ENCODE measurements at places on chromosomes 12 and 14.

GRCh38 chr12:724194-724855 lies 28.1 kb upstream of the WNK1 start:
- DNase-seq, result no peak

- no peak for DNase-seq
These were observed 55.3 kb upstream of the TMCC3 start for GRCh38 chr12:94705676-94706075.

DNA sequence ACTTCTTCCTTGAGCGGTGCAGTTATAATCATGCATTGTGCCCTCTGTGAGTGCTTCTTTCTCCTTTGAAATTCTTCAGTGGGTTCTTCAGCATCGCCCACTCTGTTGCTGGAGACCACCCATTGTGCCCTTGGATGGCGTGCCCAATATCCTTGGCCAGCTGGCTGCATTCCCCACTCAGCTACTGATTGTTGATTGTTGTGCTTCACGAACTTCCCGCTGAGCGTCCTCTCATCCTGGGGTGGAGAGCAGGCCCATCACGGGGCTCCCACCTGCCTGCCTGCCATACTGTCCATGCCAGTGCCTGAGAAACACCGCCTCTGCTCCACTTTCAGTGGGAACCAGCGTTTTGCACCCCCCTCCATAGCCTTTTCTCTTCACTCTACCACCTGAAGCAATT lies 8.6 kb upstream of the SSTR1 start:
- DNase-seq, result no peak

GRCh38 chr12:5172886-5173285 lies 129.2 kb downstream of the KCNA5 start:
- DNase-seq, result no peak

DNA sequence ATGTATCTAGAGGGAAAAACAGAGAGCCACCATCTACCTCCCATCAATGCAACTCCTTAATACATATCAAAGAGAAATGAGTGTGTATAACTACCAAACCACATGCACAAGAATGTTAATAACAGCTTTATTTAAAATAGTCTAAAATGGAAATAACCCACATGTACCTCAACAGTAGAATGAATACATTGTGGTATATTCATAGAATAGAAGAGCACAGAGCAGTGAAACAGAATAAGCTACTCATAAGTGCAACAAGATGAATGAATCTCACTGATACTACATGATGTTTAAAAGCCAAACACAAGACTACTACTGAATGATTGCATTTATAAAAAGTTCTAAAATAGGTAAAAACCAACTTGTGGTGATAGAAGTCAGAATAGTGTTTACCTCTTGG lies 232.5 kb downstream of the BTG1 start:
- no peak for DNase-seq

GRCh38 chr12:95633732-95634465 lies 82.6 kb upstream of the USP44 start:
- DNase-seq, result no peak

GRCh38 chr14:104362761-104363605 lies 216.6 kb upstream of the C14orf180 start:
- DNase-seq, result no peak

GRCh38 chr12:113863455-113863845 lies 102.7 kb downstream of the RBM19 start:
- no peak for DNase-seq

DNA sequence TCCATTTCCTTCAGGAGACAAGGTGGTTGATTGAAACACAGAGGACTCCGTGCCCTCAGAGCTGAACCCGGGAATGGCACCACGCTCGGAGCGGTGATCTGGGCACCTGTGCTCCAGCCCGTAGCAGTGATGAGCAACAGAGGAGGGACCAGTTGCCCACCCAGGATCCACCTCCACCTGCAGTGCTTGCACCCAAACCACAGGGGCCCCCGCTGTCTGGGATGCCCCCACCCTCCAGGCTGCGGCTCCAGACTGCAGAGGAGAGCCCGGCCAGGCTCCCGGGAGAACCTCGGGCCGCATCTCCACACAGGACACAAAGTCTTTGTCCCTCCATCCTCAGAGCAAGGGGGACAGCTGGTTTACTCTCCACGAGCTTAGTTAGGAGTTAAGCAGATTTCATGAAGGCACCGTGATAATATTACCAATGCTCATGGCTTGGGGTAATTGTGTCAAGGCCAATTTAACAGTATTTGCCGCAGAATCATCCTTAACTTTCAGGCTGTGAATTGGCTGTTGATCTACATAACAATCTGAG lies 100.6 kb downstream of the TNFAIP2 start:
- no peak for DNase-seq

DNA sequence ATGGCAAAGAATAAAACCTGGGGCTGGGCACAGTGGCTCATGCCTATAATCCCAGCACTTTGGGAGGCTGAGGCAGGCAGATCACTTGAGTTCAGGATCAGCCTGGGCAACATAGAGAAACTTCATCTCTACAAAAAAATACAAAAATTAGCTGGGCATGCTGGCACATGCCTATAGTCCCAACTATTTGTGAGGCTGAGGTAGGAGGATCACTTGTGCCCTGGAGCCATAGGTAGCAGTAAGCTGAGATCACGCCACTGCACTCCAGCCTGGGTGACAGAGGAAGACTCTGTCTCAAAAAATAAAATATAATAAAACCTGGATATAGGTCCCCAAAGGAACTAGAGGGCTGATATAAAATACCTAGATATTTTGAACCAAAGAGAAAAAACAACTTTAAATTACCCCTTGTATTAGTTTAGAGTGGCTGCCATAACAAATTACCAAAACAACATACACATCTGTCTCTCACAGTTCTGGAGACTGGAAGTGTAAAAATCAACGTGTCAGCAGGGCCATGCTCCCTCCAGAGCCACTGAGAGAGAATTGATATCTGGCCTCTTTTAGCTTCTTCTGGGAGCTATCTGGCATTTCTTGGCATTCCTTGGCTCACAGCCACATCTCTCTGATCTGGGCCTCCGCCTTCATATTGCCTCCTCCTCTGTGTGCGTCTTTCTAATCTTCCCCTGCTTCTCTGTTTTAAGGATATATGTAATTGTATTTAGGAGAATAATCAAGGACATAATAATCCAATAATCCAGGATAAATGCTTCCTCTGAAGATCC lies 47.9 kb upstream of the ATF7IP start:
- no peak for DNase-seq

GRCh38 chr12:65490250-65490649 lies 211.8 kb downstream of the MSRB3 start:
- peak; percentile 55 for DNase-seq

DNA sequence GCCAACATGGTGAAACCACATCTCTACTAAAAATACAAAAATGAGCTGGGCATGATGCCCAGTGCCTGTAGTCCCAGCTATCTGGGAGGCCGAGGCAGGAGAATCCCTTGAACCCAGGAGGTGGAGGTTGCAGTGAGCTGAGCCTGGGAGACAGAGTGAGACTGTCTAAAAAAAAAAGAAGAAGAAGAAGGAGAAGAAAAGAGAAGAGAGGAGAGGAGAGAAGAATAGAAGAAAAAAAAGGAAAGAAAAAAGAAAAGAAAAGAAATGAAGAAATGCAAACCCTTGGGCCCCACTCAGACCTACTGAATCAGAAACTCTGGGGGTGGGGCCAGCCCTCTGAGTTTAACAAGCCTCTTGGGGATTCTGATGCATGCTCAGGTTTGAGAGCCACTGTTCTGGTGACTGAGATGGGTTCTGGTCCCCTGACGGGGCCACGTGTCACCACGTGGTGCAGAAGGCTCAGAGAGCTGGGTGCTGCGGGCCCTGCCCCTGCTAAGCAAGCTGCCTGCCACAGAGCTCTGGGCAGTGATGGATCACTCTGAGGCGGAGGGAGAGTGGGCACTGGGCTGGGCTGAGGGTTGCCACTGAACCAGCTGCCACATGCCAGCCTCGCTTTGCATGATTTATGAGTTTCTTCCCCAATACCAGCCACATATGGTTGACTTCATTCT lies 37.5 kb downstream of the ERH start:
- no peak for DNase-seq

GRCh38 chr14:60965402-60965801 lies 15.5 kb downstream of the TRMT5 start:
- no peak for DNase-seq

DNA sequence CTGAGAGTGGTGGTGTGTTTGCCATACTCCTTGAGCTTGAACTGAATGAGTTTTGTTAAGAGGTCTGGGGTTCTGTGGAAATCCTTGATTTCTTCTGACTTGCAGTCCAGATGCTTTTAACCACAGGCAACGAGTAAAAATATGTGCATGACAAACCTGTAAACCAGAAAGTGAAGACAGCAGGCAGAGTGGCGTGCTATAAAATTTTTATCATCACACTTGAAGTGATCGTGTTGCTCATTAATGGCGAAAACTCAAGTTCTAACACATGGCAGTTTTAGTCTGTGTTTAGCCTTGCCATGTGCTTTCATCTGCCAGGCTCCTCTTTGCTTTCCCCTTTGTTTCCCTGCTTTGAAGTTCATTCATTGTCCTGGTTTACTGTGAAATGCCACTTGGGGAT lies 28.0 kb downstream of the TXNRD1 start:
- DNase-seq, result no peak

DNA sequence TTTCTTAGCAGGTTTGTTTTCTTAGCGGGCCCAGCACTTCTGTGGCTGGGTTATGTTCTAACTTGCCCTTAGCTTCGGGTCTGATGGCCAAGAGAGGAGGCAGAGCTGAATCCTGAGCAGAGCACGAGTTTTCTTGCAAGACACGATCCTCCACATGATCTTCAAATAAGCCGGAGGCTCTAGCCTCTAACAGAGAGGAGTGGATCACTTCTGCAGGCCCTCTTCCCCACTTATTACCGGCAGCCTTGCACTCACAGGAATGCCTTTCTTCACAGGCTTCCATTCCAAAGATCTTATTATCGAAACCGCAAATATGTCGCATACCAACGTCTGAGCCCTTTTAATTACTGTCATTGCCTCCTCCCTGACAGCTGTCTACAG lies 79.5 kb downstream of the SINHCAF start:
- no peak for DNase-seq

DNA sequence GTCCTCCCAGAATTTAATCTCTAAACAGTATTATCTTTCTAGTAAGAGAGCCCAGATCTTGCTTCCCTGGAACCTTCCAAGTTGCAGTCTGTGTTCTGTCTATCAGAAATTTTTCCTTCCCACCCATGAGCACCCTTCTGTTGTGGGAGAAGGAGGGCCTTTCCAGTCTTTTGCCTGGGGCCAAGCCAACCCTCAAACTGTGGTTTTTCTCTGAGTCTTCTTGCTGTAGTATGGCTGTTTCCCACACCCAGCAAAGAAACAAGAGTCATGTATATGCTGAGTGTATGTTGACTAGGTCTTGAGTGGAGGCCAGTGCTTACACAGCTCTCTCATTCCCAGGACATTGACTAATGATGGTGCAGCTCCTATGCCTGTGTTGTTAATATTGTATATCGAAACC lies 104.5 kb downstream of the TGFB3 start:
- no peak for DNase-seq

- DNase-seq, result no peak
These were observed 97.3 kb upstream of the CPM start for GRCh38 chr12:69030321-69030720.

DNA sequence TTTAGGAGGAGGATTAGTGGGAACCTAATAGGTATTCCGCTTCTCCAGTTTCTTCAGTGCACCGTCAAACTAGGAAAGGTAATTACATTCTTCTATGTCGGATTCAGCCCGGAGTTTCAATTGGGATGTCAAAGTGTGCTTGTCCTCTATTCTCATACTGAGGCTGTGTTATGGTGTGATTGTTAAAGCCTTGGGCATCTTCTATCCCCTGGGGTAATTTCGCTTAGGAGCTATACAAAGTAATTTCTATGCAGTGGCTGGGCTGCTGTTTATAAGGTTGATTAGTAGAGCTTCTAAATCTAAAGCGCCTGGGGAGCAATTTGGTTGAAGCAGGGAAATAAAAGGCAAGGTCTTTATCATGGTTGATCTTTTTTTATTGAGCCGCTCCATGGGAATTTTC lies 399.6 kb downstream of the ZFP36L1 start:
- no peak for DNase-seq

GRCh38 chr12:107330831-107331431 lies 237.6 kb upstream of the CRY1 start:
- no peak for DNase-seq

DNA sequence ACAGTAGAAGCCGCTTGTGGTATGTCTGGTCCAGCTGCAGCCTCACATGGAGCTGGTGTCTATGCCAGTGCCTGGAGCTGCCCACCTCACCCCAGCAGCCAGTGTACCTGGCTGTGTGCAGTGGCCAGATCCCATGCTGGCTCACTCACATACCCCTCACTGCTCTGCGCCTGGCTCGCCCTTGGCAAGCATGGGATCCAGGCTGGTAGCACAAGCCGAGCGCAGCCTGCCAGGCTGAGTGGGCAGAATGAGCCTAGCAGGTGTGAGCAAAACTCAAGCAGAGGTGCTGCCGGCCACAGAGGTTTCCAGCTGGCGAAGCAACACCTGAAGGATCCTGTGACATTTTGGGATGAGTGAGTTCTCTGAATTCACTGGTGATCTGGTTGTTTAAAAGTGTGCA lies 5.0 kb upstream of the BTBD7 start:
- DNase-seq, result no peak

- DNase-seq, result peak; percentile 85
These were observed 8.3 kb downstream of the REC8 start for GRCh38 chr14:24179961-24180796.

- DNase-seq, result no peak
These were observed 25.6 kb upstream of the UBC start for GRCh38 chr12:124940143-124940392.

GRCh38 chr12:91778091-91778832 lies 367.4 kb downstream of the BTG1 start:
- DNase-seq, result no peak

DNA sequence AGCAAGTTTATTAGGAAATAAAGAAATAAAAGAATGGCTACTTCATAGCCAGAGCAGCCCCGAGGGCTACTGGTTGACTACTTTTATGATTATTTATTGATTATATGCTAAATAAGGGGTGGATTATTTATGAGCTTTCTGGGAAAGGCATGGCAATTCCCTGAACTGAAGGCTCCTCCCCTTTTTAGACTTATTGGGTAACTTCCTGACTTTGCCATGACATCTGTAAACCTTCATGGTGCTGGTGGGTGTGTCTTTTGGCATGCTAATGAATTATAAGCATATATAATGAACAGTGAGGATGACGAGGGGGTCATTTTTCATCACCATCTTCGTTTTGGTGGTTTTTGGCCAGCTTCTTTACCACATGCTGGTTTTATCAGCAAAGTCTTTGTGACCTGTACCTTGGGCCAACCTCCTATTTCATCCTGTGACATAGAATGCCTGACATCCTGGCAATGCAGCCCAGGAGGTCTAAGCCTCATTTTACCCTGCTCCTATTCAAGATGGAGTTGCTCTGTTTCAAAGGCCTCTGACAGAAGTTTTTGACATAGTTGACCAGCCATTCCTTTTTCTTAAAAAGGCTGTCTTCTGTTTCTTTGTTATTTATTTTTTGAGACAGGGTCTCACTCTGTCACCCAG lies 11.1 kb upstream of the PTGES3 start:
- no peak for DNase-seq

GRCh38 chr12:102107970-102108369 lies 11.9 kb downstream of the NUP37 start:
- no peak for DNase-seq

- DNase-seq, result no peak
These were observed 8.1 kb downstream of the GAPDH start for GRCh38 chr12:6542209-6543009.

GRCh38 chr14:73763396-73763795 lies 49.2 kb upstream of the PNMA1 start:
- DNase-seq, result no peak

Measured in ACHN (cell line).